ENCODE measurements at places on chromosomes 5 and 9. TPM values are rescaled to one million over a fixed set of nuclear protein-coding genes. Genes with fewer than 3 reads are reported as not detected.

- DNase-seq: no peak
These were observed 236.2 kb downstream of the SYK start for GRCh38 chr9:91037511-91038482.

- DNase-seq: no peak
These were observed 153.5 kb upstream of the STK32A start for GRCh38 chr5:147081311-147081764.

DNA sequence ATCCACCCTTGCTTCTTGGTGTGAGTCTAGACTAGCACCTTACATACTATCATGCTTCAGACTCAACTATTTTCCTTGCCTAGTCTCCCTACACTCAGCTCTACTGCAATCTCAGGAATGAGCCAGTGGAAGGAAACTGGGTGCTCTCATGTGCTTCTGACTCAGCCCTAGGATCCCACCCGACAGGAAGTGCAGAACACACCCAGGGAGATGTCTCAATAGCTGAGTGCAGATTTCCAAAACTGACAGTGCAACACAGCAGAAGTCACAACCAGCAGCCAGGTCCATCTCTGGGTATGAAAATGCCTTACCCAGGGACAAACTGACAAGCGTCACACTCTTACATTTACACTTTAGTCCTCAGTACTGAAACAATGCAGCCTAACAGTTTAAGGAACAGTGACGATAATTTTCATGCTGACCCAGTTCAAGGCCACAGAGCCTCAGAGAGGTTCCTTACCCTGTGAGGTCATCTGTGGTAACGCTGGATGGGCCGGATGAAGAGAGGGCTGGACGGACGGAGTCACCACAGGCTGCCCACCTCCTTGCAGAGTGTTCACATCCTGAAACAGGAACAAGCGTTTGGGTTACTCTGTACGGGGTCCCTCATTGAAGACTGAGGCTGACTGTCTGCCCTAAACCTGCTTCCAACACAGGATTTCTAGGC, 33.0 kb downstream of the FKBP15 start:
- peak; percentile 33 for DNase-seq

- DNase-seq: no peak
These were observed 7.7 kb downstream of the SLC2A8 start for GRCh38 chr9:127404631-127405030.

DNA sequence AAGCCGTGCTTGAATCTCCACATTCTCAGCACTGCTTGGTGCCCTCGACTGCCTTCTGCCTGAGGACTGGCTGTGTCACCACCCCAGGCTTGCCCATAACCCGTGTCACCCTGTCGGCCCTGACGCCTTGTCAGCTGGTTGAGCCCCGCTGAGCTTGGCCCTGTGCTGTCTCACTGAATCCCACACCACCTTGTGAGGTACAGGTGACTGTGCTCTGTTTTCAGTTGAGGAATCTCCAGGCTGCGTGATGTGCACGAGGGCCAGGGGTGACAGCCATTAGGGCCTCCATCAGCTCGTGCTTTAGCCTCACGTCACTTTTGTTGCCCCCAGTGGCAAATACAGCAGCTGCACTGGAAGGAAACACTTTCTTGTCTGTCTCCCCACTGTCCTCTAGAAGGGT, 90.7 kb downstream of the CACNA1B start:
- DNase-seq: no peak

DNA sequence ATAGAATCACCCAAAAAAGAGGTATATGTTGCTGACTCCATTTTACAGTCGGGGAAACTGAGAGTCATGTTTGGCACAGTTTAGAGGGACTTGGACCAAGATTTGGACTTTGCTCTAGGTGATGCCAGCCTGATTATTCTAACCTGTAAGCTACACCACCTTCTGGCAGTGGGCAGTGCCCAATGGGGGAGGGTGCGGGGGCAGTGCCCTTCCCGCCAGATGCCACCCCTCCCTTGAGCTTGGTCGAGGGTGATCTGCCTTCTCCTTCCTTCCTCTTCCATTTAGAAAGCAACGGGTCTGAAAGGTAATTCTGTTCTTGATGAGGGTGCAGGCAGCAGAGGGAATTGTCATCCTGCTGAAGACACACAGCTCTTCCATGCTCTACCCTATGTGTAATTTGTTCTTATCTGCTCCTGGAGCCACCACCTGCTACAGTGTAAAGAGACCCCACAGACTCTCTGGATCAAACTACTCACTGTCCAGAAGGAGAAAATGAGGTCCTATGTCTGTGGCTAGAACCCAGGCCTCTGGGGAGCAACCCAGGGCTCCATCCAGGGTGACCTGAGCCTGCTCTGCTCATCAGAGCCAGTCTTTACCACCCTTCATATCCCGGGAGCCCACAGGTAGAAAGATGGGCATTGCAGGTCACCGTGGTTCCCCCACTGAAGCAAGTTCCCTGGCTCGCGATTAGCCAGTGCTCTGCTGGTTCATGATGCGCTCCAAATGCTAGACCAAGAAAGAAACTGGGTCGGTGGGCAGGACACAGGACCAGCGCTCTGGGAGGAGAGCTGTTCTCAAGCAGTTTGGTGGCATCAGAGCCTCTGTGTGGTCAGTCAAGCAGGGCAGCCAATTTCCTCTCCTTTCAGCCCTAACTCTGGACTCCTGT, 156.2 kb downstream of the RGS3 start:
- DNase-seq: no peak

- no peak for DNase-seq
These were observed 3.7 kb downstream of the PFN3 start for GRCh38 chr5:177396807-177397206.

GRCh38 chr9:126146254-126147145, 180.1 kb upstream of the MVB12B start:
- peak; percentile 3 for DNase-seq

DNA sequence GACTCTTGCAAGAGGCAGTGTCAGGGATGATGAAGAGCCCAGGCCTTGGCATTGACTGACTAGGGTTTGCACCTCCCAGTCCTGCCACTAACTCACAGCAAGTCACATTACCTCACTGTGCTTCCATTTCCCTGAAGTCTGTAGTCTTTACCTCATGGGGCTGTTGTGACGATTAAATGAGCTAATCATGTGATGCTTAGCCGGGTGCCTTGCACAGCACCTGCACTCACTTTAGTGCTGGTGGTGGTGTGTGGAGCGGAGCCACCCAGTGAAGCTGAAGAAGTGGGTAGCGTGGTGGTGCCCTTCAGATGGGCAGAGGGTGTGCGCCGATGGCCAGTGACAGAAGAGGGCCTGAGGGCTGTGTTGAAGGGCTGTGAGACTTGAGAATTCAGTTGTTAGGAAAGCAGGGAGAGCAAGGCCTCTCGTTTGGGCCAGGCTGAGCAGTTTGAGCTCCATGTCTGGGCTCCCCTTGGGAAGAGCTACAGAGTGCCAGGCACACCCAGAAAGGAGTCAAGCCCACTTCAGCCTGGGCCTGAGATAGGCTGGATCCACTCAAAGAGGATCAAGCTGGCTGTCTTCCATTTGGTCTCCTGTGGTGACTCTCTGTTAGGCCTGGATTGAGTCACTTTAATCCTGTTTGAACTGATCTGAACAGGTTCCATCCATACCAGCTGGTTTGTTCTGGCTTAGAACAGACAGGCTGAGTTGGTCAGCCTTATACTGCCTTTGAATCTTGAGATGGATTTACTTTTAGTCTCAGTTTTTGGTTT, 42.5 kb downstream of the RALGPS1 start:
- DNase-seq: no peak

DNA sequence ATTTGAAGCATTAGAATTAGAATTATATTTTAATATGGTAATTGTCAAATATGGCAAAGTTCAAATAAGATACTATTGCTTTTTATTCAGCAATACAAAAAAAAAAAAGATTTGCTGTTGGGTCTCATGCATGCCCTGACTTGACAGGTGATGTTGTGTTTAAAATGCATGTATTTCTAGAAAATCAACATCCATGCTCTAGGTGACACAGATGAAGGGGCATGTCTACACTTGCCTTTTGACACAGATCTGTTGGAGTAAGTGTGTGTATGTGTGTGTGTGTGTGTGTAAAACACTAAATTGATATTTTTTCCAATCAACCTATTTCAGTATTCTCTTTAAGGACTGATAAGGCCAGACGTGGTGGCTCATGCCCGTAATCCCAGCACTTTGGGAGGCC, 38.1 kb upstream of the SMARCA2 start:
- no peak for DNase-seq

- no peak for DNase-seq
These were observed 141.7 kb downstream of the NXNL2 start for GRCh38 chr9:88676644-88677043.

Gene GABRA1
- not detected for total RNA-seq

Gene ASPN
- total RNA-seq: not detected

Gene IL9
- total RNA-seq: not detected

Gene CDKN2B
- 49.7 TPM for total RNA-seq

Gene DIPK1B
- 247 TPM for total RNA-seq

Gene NR2F1
- total RNA-seq: 55.4 TPM

Gene TPPP
- total RNA-seq: 0.19 TPM

All from glomerular endothelial cell (primary cell).